ENCODE measurements at places on chromosomes 4 and X. TPM values are rescaled to one million over a fixed set of nuclear protein-coding genes. Genes with fewer than 3 reads are reported as not detected.
A peak's percentile ranks its signal among the peaks of the same experiment; 100 is the strongest.

GRCh38 chrX:78769101-78769755 is 21.7 kb downstream of the LPAR4 start:
- DNase-seq = no peak

- DNase-seq = no peak
Measured at GRCh38 chr4:148790691-148791090, 348.5 kb upstream of the NR3C2 start.

DNA sequence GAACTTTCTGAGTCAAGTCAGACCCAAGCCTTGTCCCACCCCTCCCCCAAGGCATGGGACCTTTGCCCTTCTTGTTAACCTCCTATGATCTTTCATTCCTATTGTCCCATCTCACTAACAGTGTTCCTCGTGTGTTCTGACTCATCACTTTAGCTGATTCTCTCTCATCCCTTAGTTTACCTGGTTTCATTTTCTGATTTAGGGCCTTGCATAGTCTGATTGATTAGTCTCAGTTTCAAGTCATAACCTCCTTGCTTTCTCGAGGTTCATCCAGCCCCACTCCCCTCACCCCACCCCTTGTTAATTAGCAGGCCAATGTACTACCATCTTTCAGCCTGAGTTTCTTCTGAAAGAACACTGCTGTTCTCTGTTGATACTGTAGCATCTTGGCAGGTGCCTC is 517.4 kb downstream of the RPA4 start:
- no peak for DNase-seq

DNA sequence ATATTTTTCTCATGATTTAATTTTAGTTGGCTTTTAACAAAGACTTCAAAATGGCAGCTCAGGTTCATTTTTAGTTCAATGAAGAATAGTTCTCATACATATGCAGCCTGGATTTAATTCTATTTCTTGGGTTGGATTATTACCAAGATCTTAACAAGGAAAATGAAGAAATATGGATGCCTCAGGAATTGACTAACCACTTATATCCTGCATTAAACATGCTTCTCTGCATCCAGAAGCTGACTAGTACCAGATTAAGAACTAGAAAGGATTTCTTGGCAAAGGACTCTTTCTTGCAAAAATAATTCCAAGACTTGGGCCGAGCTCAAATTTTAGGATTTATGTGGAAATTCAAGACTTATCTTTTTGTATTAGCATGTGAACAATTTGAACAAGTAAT is 5.6 kb upstream of the KLHL2 start:
- DNase-seq = no peak

The ATOH1 gene
- total RNA-seq = not detected

GRCh38 chr4:14293582-14293981 is 666.1 kb upstream of the BOD1L1 start:
- DNase-seq = no peak

DNA sequence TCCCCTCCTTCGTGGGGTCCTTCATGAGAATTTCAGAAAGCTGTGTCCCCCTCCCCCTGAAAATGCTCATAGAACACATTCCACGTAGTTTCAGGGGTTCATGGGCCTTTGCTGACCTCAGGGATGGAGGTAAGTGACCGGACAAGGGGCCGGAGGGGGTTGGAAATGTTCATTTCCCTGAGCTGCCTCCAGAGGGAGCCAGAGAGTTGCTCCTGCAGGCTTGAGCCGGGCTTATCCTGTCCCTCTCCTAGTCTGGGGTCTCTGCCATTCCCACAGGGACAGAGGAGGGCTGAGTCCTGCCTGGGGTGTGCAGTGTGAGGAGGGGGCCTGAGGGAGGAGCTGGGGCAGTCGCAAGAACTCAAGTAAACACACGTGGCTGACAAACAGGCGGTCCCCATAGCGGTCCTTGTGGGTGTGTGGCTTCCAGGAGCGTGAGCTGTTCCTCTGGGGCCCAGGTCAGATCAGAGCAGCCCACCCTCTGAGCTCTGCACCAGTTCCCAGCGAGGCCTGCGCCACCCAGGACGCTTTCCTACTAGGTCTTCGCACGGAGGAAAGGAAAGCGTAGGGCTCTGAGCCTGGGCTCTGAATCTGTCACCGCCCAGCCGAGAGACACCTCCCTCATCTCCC is 62.5 kb downstream of the WFS1 start:
- no peak for DNase-seq

GRCh38 chr4:40656201-40656863 is 26.7 kb upstream of the RBM47 start:
- no peak for DNase-seq

DNA sequence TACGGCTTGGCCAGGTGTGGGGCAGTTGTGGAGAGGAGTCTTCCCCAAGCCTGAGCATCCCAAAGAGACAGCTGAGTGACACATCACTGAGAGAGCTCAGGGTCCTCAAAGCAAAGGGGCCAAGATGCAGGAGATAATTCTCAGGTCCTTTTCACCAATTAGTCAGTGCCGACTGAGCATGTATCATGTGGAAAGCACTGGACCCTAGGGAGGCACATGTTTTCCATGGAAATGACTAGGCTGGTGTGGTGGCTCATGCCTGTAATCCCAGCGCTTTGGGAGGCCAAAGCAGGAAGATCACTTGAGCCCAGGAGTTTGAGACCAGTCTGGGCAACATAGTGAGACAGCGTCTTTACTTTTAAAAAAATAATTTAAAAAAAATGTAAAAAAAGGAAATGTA is 67.3 kb upstream of the PRPS1 start:
- no peak for DNase-seq

DNA sequence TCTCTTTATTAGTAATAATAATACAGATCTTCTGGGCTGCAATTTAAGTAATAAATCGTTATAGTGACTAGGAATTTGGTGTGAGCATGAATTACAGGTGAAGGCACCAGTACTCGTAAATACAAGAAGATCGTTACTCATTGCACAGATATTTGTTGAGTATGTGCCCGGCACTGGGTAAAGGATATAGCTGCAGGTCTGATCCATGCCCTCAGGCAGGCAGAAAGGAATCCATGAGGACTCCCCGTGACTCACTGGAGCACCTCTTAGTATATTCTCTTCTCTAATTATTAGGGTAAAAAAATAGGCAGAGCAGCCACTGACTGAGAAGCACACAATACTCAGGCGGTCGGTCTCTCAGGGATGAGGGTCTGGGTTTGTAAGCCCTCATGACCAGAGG is 868.3 kb downstream of the RAB28 start:
- no peak for DNase-seq

DNA sequence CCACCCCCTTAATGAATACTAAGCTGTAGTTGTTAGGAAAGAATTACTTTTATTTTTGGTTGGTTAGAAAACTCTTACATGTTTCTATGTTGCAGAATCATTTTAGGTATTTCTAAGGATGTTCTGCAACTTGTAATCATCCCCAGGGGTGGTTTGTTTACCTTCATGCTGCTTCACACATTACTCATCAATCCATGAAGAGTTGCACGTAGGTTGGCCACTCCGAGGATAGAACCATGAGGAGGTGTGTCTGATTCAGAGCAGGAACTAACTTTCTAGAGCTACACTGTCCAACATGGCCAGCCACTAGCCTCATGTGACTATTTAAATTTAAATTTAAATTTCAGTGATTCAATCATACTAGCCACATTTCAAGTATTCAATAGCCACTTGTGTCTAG is 127.2 kb upstream of the FRMPD4 start:
- DNase-seq = no peak

- no peak for DNase-seq
Measured at GRCh38 chrX:45083314-45083713, 117.4 kb downstream of the DIPK2B start.

The TNIP3 gene
- under 0.01 TPM for total RNA-seq

DNA sequence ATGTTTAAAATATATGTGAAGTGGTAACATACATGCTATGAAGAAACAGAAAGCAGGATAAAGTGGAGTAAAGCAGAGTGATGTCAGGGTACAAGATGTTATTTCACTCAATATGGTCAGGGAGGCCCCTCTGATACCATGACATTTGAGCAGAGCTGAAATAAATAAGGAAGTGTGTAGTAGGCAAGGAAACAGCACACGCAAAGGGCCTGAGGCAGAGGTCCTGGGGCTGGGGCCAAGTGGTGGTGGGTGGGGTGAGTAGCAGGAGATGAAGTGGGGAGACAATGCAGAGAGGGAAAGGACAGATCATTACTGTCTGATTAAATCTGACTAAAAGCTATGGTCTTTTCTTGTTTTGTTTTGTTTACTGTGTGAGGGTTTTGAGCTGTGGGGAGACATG is 61.1 kb downstream of the FAM13A start:
- DNase-seq = no peak

DNA sequence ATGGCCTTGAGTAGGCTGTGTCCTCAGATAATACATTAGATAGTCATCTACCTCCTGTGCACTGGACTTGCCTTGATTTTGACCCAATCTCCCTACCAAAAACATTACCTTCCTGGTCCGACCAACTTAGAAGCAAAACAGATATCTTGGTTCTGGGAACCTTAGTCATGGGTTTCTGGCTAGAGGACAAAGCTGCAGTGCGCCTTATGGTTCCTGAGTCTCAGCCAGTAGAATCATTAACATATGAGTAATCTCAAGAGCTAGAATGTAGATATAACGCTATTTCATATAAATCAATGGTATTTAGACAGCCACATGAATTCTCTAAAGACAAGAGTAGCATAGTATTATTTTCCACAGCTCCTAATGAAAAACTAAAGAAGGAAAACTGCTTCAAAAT is 83.1 kb downstream of the GRIA3 start:
- no peak for DNase-seq

DNA sequence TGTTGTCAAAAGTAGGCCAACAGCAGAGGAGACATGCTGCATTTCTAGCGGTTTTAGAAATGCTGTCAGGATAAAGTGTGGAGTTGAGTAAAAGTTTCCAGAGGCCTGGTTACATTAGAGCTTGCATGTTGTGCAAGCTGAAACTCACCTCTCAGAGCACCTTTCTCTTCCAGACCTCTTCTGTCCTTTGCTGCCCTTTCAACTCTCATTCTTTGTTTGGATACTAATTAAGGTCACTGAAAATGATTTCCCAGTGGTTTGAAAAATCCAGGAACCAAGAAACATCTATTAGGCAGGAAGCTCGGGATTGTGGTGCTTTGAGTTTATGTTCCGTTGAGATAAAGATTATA is 426.6 kb downstream of the MAPK10 start:
- DNase-seq = no peak

The NXF2B gene
- total RNA-seq = not detected

DNA sequence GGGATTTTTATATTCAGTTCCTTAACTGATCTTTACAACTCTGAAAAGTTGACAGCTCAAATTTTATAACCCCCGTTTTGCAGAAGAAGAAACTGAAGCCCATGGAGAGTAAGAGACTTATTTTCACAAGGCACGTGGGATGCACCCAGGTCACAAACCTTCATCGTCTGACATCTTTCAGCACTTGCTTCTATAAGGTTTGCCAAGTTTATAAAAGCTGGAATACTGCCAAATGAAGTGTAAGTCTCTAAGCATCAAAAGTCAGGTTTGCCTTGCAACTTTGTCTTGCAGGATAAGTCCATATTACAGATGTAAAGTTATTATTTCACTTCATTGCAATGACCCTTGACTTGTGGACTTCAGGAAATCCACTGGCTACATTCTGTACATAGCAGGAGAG is 6.3 kb upstream of the KCNIP4 start:
- DNase-seq = no peak

GRCh38 chr4:48844843-48845242 is 14.0 kb downstream of the OCIAD1 start:
- no peak for DNase-seq

- DNase-seq = no peak
Measured at GRCh38 chr4:99808260-99808857, 8.3 kb upstream of the DAPP1 start.

DNA sequence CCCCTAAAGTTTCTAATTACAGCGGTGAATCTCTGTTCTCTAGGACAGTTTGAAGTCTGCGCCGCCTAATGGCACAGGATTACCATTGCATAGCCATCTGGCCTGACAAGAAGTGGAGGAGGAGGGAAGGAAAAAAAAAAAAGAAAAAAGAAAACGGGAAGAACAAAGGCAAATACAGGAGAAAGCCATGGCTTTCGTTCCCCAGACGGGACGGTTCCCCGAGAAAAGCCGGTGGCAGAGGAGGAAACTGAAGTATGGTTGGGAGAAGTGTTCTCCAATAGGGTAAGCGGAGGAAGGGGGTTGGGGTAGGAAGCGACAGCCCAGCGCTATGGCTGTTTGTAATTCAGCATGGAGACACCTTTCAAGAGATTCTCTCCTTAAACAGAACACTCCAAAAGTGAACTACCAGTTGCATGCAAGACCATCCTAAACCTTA is 80.8 kb downstream of the HMGN5 start:
- DNase-seq = peak; percentile 3

GRCh38 chrX:11267425-11267824 is 25.8 kb upstream of the AMELX start:
- DNase-seq = no peak
